ENCODE measurements at places on chromosomes 1 and 21. TPM values are rescaled to one million over a fixed set of nuclear protein-coding genes. Genes with fewer than 3 reads are reported as not detected.

The PRAMEF6 gene
- total RNA-seq, result not detected

The SPRR4 gene
- total RNA-seq, result not detected

The PDPN gene
- total RNA-seq, result 0.27 TPM

The DENND2D gene
- 102 TPM for total RNA-seq

The GUCA2B gene
- total RNA-seq, result not detected

The CELA2B gene
- not detected for total RNA-seq

The NPL gene
- 3.4 TPM for total RNA-seq

GRCh38 chr1:63691701-63692425 lies 82.0 kb upstream of the ROR1 start:
- DNase-seq, result peak; percentile 64

DNA sequence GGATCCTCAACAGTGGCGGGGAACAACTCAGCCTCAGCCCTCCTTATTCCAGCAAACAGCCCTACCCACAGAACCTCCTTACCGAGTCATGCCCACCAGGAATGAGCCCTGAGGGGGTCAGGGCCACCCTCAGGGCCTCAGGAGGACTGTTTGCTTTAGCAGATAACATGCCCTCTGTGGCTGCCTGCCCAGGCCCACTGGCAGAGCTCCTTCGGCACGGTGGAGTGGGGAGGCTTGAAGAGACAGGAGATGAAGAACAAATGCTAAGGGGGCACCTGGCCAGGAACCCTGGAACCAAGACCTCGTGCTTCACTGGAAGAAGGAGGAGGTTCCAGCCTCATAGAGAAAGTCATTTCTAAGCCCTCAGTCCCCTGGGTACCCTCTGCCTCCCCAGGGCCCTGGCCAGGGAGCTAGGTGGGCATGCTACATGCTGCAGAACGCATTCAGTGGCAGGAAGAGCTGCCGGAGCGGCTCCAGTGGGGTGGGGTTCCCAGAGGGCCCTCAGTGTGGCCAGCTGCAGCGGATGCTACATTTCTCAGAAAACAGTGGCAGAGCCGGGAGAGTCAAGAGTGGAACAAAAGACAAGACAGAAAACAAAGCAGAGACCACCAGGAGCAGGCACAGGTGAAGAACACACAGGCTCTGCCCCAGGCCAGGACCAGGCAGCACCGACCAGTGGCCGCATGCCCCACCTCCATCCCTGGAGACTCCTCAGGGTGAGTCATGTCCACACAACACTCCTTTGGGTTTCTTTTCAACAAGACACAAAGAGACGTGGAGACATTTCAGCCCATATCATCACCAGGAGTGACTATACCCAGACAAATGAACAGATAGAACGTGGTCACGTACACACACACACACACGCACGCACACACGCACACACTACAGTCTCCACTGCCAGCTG lies 39.8 kb downstream of the RIMS3 start:
- no peak for DNase-seq

DNA sequence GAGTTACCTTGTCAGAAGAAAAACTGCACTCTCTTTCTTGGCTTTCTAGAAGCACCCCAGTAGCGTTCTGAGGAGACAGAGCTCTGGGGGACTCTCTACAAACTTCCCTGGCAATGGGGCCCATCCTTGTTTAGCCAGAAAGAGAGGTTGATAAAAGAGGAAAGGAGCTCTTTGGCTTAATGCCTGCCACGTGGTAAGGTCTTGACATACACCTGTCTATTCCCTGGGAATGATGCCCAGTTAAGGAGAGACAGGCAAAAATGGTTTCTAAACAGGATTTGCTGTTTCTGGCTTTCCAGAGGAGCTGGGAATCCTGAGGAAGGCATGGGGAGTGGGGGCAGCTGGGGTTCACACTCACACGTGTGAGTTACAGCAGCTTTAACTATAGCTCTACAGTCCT lies 30.2 kb upstream of the IL20 start:
- DNase-seq, result no peak

DNA sequence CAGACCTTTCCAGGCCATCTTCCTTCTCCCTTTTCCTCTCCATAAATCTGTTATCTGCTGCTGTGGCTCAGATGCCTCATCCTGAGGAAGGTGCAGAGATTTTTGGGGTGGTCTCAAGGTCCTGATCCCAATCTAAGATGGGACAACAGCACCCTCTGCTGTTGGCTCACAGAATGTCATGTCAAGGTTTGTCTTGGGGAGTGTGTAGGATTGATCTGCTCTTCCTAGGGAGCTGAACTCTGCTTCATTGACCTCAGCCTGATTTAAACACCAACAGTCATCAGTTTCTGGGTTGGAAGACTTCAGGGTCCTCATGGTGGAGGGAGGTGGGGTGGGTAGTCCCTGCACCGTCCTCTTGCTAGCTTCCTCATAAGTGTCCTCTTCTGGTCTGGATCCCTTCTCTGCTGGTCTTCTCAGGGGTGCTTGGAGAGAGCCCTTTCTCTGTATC lies 62.8 kb upstream of the LAX1 start:
- DNase-seq, result peak; percentile 78

GRCh38 chr1:114458237-114458777 lies 52.7 kb downstream of the TRIM33 start:
- no peak for DNase-seq

- no peak for DNase-seq
Measured at GRCh38 chr21:34596561-34597271, 18.2 kb downstream of the RCAN1 start.

GRCh38 chr1:205077934-205078311 lies 6.3 kb downstream of the TMEM81 start:
- DNase-seq, result no peak

DNA sequence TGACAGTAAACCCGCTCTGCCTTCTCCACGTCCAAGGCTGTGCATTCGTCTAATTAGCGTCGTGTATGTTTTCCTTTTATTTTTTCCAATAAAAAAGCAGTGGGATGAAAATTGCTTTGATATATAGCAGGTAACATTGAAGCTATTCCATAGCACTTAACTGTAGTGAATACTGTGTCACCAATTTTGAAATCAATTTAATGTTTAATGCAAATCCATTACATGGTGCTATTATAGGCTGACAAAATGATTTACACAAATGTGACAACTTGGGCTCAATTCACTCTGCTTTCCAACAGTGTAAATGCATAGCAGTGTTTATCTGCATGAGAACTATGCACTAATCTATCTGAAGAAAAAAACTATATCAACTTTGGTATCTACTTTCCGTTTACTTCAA lies 264.8 kb downstream of the TM2D1 start:
- no peak for DNase-seq

DNA sequence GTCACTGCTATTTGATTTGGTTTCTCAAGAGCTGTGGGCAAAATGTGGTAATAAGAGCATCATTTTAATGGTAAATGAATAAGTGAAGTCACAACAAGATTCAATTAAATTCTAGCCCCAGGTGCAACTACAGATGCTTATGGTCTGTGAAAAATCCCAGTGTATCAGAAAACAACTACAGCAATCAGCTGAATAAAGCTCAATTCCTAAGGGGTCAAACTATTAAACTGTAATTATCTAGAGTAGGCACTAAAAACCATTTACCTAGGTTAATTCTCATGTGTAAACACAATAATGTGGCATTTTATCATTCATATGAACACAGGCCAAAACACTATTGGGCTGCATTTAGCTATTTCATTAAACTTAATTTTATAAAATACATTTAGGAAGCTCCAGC lies 9.6 kb downstream of the TARBP1 start:
- no peak for DNase-seq

DNA sequence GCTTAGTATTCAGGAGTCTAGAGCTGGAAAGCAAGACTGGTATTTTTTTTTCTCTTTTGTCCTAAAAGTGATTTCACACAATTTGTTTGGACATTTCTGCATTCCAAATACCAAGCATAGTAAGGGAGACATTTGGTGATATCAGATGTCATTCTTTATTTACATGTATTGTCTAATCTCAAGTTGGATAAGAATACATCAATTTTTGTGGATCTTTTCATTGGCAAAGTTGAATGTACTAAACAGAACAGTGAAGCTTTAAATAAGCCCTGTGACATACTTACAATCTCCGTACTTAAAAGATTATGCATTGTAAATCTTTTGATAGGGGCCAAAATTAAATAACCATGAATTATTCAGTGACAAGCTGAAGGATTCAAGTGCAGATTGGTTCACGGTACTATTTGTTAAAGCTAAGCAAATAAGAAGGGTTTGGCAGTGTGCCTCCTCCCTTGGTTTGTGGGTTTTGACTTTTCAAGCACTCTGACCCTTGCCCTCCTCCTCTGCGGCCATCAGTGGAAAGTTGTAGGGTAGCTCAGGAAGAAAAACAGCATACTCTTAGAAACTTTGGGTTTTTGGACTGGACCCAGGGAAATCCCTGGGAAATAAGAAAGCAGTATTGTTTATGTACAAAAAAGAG lies 663.7 kb downstream of the ADGRL2 start:
- DNase-seq, result no peak

GRCh38 chr1:111392460-111392945 lies 35.0 kb downstream of the OVGP1 start:
- peak; percentile 31 for DNase-seq

DNA sequence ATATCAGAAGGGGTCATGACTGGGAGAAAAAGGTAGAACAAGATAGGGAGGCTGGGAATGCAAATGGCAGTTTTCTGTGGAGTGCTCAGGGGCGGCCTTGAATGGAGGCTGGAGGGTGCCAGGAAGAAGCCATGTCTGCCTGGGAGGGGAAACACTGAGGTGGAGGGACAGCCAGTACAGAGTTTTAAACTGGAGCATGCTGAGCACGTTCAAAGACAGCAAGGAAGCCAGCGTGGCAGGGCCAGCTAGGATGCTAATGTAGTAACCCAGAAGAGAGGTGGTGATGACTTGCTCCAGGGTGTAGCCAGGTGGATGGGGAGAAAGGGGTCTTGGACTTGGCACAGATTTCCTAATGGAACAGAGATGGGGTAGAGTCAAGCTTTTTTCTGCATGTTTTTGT lies 445.8 kb upstream of the VAMP3 start:
- DNase-seq, result no peak
